H9 (cell line): ENCODE measurements at places on chromosomes 1 and 21. TPM values are rescaled to one million over a fixed set of nuclear protein-coding genes. Genes with fewer than 3 reads are reported as not detected.

DNA sequence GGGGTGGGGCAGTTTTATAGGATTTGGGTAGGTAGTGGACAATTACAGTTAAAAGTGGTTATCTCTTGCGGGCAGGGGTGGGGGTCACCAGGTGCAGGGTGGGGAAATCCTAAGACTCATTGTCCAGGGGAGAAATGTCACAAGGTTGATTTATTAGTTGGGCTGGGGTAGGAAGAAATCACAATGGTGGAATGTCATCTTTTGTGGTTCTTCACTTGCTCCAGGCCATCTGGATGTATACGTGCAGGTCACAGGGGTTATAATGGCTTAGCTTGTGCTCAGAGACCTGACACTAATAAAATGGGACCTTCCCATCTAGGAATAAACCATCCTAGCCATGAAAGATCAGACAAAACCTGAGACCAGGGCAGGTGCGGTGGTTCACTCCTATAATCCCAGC is 11.5 kb downstream of the TEX46 start:
- H3K4me1 ChIP-seq: no peaks in the 10 kb centered on the region
- DNase-seq: no peak
- no peak overlapping the region for H3K4me3 ChIP-seq
- H3K36me3 ChIP-seq: no peaks in the 10 kb centered on the region
- H3K27me3 ChIP-seq: no peaks in the 10 kb centered on the region
- H3K27ac ChIP-seq: no peak overlapping the region

- H3K36me3 ChIP-seq: peaks cover 9% of the 10 kb centered on the region
- no peak for DNase-seq
- no peaks in the 10 kb centered on the region for H3K27me3 ChIP-seq
- H3K4me1 ChIP-seq: no peaks in the 10 kb centered on the region
Measured at GRCh38 chr1:161791904-161792655, 26.0 kb downstream of the ATF6 start.

- no peaks in the 10 kb centered on the region for H3K4me1 ChIP-seq
- no peaks in the 10 kb centered on the region for H3K27me3 ChIP-seq
- H3K4me3 ChIP-seq: no peak overlapping the region
- H3K36me3 ChIP-seq: peaks cover 7% of the 10 kb centered on the region
Measured at GRCh38 chr1:172917972-172918371, 132.8 kb downstream of the TNFSF18 start.

The FAM78B gene
- 1.6 and 2.3 TPM in 2 replicates for total RNA-seq

GRCh38 chr1:174743654-174744561 is 255.8 kb upstream of the CACYBP start:
- no peaks in the 10 kb centered on the region for H3K27me3 ChIP-seq
- no peaks in the 10 kb centered on the region for H3K36me3 ChIP-seq
- no peaks in the 10 kb centered on the region for H3K4me1 ChIP-seq
- no peak overlapping the region for H3K27ac ChIP-seq

GRCh38 chr1:237799762-237800474 is 90.8 kb downstream of the ZP4 start:
- no peaks in the 10 kb centered on the region for H3K4me1 ChIP-seq
- peak; percentile 88 for DNase-seq
- no peak overlapping the region for H3K4me3 ChIP-seq
- no peaks in the 10 kb centered on the region for H3K27me3 ChIP-seq
- H3K36me3 ChIP-seq: no peaks in the 10 kb centered on the region; the same call in 2 of the 3 replicates
- no peak overlapping the region for H3K27ac ChIP-seq

DNA sequence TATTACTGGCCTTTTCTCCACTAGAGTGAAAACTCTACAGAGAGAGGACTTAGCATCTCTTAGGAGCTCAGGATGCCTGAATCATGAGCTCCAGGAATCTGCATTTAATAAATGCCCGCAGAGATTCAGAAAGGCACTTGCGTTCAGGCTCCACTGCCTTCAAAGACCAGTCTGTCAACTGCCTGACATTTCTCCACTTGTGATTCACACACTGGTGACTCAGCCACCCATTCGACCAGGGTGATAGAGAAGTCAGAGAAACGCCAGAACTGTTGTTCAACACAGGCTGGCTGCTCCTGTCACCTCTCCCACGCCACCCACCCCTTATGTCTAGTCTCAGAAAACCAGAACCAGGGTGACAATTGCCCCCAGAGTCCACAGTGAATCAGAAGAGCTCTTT is 26.9 kb upstream of the LBR start:
- H3K4me3 ChIP-seq: no peak overlapping the region
- H3K27me3 ChIP-seq: no peaks in the 10 kb centered on the region
- H3K4me1 ChIP-seq: no peaks in the 10 kb centered on the region
- no peaks in the 10 kb centered on the region for H3K36me3 ChIP-seq
- no peak for DNase-seq
- no peak overlapping the region for H3K27ac ChIP-seq

DNA sequence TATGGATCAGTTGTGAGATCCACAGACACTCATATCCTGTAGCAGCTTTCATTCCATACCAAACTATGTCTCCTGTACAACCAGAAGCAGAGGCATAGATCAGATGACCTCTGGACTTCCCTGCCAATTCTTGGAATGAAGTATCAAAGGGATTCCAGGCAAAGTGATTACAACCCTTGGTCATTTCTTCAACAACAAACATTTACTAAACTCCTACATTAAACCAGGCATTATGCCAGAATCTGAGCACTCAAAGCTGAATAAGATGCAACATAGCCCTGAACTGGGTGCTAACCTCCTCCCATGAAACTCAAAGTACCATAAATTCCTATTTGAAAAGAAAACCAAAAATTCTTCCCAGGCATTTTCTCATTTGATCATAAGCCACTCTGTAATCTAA is 121.2 kb upstream of the SGIP1 start:
- H3K27me3 ChIP-seq: no peaks in the 10 kb centered on the region; the same call in 1 of the 2 replicates
- no peaks in the 10 kb centered on the region for H3K4me1 ChIP-seq
- no peak overlapping the region for H3K4me3 ChIP-seq

DNA sequence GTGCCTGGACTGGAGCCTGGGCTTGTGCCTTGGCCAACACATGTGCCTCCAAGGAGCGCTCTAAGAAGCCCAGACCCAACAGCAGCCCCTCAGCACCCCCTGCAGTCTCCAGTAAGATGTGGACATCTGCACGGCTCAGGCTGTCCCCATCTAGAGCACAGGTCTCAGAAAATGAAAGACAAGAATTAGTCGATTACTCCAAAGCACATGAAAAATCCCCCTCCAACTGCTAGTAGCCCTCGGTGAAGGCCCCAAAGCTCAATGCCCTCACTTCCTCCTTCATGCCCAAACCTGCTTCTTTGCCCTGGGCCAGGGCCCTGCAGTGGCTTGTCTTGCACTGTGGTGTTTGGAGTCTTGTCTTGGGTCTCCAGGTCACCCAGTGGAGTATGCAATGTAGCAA is 21.9 kb upstream of the ERO1B start:
- H3K4me3 ChIP-seq: no peak overlapping the region
- no peaks in the 10 kb centered on the region for H3K27me3 ChIP-seq
- H3K4me1 ChIP-seq: no peaks in the 10 kb centered on the region
- DNase-seq: peak; percentile 36

- no peak overlapping the region for H3K4me3 ChIP-seq
- no peaks in the 10 kb centered on the region for H3K27me3 ChIP-seq
- H3K4me1 ChIP-seq: no peaks in the 10 kb centered on the region
- no peak for DNase-seq
Measured at GRCh38 chr1:101667761-101668160, 329.0 kb downstream of the OLFM3 start.

GRCh38 chr1:6603915-6604558 is 1.4 kb upstream of the KLHL21 start:
- H3K27ac ChIP-seq: peak overlapping the region; percentile 46
- peaks cover 5% of the 10 kb centered on the region for H3K36me3 ChIP-seq
- DNase-seq: peak; percentile 88
- peak overlapping the region; percentile 76 for H3K4me3 ChIP-seq
- H3K4me1 ChIP-seq: no peaks in the 10 kb centered on the region

The KLHDC7A gene
- total RNA-seq: 11.4 and 11.6 TPM in 2 replicates

The TPTE gene
- total RNA-seq: not detected in 2 replicates

DNA sequence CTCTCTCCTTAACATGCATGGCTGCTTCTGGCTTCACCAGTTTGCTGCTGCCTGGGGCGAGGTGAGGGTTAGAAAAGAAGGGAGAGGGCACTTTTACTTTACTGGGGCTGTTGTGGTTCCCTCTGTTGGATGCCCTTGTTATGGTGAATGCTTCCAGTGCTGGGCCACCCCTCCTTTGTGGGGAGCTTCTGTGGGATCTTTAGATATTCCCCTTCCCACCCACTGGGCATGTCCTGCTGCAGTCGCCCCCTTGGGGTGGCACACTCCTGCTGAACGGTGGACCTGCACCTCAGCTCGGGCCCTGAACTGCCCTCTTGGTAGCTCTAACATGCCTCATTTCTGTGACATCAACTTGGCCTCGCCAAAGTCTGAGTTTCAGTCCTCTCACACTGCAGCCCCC is 6.0 kb downstream of the TNN start:
- peak; percentile 56 for DNase-seq
- H3K36me3 ChIP-seq: no peaks in the 10 kb centered on the region
- H3K27ac ChIP-seq: no peak overlapping the region
- H3K4me3 ChIP-seq: peak overlapping the region; percentile 15; the same call in 1 of the 2 replicates
- no peaks in the 10 kb centered on the region; the same call in 1 of the 2 replicates for H3K27me3 ChIP-seq
- H3K4me1 ChIP-seq: peaks cover 14% of the 10 kb centered on the region; the same call in 1 of the 2 replicates
